ENCODE measurements at places on chromosomes 1 and 21.

DNA sequence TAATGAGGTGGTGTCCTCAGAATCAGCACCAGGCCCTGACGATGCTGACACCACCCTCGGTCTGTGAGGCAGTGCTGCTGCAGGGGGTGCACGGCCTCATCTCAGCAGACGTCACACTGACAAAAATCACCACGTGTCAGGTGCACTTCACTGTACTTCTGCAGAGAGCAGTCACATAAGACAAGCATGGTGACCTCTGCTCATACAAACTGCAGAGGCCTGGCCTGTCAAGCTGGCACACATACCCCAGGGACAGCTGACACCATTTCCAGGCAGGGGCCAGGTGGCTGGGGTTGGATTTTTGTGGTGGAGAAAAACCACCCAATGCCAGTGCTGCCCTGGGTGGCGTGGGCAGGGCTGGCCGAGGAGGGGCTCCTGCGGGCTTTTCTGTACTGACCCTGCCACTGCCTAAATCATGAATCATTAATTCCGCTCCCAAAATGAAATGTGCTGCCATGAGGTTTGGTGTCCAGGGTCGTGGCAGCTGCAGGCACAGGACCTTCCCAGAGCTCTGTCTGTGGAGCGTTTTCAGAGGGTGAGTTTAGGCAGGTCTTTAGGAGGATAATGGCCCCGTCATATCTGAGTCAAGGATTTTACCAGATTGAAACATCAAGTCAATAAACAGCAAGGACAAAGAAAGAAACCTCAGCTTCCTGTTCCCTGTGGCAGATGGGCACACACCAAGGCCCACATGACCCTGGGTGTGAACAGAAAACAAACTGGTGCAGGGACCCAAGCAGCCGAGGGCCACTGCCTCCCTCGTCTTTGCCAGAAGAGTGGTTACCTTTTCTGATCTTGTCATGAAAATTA is 33.4 kb upstream of the GPR153 start:
- no peak for DNase-seq

DNA sequence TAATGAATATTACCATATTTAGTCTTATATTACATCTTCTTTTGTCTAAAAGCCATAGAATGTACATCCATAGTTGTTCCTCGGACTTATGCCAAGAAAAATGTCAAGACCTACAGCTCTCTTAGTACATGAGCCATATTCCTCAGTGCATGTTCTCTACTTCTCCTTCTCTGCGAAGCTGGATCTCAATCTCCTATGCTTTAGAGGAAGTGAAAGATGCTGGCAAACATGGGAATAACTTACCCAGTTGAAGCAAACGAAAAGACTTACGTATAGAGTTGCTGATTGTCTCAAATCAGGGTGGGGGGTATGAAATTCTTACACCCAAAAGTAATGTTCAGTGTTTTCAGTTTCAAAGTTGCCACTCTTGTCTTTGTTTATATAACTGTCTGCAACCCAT is 32.7 kb downstream of the OR13G1 start:
- DNase-seq: no peak

GRCh38 chr1:84988588-84988987 is 8.3 kb downstream of the MCOLN2 start:
- DNase-seq: no peak

DNA sequence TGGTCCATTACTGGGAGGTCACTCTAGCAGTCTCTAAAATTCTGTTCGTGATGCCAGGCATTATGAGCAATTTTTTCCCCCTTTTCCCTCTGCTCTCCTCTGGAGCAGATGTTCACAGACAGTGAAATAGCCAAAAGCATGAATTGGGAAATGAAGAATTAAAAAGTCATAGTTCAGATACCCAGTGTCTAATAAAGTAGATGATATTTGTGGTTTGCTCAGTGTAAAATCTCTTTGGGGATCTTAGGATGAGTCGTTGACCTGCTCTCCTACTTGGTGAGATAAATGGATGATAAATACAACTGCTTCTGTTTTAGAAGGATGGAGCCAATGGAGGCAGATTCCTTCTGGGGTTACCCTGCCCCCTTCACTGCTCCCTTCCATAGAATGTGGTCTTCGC is 56.3 kb downstream of the KIAA0040 start:
- DNase-seq: no peak

- DNase-seq: no peak
These were observed 46.2 kb upstream of the DAB1 start for GRCh38 chr1:57470036-57470435.

DNA sequence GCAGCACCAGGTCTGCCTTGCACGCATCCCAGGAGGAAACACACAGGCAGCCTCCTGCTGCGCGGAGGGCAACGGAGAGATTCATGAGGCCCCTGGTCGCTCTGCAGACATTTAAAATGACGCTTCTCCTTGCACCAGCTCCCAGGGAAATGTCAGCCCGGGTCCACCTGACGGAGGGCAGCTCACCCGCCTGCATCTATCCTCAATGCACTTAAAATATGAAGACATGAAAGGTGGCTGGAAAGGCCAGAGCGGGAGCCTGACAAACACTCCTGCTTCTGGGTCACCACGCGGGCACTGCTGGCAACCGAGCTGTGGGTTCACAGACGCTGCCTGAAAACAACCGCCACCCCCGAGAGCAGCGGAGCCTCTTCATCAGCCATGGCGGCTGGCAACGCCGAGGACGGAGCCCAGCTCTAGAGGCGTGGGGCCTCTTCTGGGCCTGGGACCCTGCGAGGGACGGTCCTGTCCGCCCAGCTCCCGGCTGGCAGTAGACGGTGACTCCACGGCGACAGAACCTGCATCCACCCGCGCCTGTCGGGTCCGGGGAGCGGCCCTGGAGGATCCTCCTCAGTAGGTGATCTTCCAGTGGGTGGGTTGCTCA is 22.7 kb downstream of the POFUT2 start:
- no peak for DNase-seq

GRCh38 chr21:14754682-14755081 is 208.6 kb upstream of the SAMSN1 start:
- no peak for DNase-seq

GRCh38 chr1:160773093-160773492 is 22.9 kb upstream of the LY9 start:
- no peak for DNase-seq

- no peak for DNase-seq
These were observed 161.5 kb downstream of the HLX start for GRCh38 chr1:221040691-221041285.

- DNase-seq: no peak
These were observed 3.4 kb downstream of the CFHR4 start for GRCh38 chr1:196891251-196891650.

DNA sequence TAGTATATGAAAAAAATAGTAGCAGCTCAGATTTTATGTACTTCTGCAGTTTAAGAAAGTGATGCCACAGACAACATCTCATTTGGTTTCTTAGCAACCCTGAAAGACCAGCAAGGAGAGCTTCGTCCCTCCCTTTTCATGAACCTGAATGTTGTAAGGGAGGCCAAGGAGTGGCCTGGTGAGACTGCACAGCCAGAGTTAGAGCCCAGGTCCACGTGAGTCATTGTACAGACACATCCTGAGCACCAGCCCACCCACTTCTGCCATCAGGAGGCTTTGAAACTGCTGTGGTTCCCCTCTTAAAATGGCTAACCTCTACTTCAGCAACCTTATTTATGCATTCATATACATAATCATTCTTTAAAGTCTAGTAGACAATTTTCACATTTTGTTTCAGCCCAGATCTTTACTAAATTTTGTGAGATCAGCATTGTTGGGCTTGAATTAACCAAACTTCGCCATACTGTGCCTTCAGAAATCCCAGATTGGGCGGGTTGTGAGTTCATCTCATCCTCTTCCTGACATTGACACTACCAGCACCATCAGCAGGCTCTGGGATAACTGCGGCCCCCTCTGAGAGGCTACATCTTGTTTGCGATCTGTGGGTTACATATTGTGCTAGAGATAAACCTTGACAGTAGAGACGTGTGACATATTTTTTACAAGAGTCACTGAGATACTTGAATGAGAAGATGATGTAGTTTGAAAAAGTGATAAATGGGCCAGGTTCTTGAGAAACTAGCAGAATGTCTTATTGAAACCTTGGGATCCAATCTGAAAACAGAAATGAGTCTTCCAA is 106.7 kb downstream of the CAMTA1 start:
- no peak for DNase-seq
